Activated naive CD4-positive, alpha-beta T cell treated with anti-CD3 and anti-CD28 coated beads, Interleukin-2, amount 50 U/mL, for 16 hours (primary cell): ENCODE measurements at places on chromosomes 1 and 21.

DNA sequence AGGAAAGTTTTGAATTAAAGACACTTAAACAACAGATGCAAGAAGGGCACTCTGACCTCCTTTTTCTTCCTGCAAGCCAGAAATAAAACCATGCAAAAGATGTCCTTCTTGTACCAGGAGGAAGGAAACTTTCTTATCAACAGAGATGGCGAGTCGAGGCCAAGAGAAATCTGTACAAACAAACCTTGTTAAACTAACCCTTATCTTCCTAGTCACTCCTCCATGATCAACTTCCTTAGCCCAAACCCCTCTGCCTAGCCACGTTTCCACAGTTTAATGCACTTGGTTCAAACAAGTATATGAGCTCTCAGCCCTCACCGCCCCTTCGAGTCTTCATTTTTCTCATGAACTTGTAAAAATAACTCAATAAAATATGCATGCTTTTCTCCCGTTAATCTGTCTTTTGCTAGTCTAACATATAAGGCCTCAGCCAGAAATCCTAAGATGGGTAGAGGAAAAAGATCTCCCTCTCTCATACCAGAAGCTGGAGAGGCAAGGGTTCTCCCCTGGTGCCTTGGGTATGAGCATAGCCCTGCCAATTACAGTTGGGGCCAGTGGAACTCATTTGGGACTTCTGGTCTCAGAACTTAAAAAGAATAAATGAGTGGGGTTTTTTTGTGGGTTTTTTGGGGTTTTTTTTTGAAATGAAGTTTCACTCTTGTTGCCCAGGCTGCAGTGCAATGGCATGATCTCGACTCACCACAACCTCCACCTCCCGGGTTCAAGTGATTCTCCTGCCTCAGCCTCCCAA is 141.7 kb upstream of the SOD1 start:
- DNase-seq: no peak

- DNase-seq: no peak
Measured at GRCh38 chr1:160204526-160205241, 500 bp upstream of the PEA15 start.

- DNase-seq: no peak
Measured at GRCh38 chr1:198734323-198735008, 95.6 kb downstream of the PTPRC start.

- DNase-seq: no peak
Measured at GRCh38 chr1:94227624-94228023, 9.8 kb downstream of the ARHGAP29 start.

DNA sequence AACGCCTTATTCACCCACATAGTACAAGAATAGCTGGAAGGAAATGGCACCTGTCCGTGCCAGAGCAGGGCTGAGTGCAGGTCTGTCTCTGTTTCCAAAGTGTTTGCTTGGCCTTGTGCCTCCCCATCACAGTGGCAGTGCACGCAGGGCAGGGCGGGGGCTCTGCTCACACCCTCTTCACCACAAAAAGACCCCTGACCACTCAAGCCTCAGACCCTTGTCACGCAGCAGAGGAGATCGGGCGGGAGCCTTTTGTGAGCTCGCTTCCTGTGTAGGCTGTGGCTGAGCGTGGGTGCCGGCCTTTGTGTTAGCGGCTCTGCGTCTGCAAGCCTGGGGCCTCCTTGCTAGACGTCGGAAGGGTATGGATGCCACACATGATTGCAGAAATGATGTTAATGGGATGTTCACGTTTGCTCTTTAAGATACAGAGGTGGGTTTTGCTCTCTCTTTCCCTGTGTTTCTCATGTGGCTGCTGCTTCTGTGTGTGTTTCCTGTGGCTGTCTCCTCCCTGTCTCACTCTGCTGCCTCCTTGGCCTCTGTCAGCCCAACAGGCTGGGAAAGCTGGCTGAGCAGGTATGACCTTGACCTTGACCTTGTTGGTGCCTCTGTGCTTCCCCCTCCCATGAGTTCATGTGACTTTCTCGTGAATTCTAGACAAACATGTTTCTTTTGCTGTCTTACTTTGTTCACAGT is 45.4 kb downstream of the S100B start:
- peak; percentile 70 for DNase-seq

- DNase-seq: no peak
Measured at GRCh38 chr1:218748071-218748470, 402.9 kb downstream of the TGFB2 start.

GRCh38 chr1:54276617-54277450 is 76.9 kb downstream of the MRPL37 start:
- DNase-seq: no peak

GRCh38 chr1:183276386-183277080 is 90.5 kb downstream of the LAMC2 start:
- no peak for DNase-seq

DNA sequence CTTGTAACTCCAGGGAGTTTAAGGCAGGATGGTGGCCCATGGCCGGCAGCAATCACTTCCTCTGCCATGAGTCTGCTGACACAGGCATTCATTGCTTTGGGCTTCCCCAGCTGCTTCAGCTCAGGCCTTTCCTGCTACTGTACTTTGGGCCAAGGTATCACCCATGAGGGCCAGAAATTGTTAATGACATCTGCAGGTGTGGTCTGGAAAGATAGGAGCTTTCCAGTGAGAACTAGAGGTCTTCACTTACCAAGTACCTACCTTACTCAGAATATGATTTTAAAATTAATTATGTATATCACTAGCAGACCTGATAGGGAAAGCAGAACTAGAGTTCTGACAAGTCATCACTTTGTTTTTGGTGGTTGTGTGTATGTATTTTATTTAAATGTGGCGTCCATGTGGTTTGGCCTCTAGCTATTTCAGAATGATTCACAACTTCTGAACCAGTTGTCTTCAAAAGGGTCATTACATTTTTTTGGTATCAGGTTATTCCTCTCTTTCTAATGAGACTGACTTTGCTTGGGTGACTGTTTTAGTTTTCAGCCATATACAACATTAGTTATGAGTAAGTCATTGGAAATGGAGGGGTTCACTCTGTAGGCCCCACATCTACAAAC is 2.7 kb downstream of the RGL1 start:
- no peak for DNase-seq

DNA sequence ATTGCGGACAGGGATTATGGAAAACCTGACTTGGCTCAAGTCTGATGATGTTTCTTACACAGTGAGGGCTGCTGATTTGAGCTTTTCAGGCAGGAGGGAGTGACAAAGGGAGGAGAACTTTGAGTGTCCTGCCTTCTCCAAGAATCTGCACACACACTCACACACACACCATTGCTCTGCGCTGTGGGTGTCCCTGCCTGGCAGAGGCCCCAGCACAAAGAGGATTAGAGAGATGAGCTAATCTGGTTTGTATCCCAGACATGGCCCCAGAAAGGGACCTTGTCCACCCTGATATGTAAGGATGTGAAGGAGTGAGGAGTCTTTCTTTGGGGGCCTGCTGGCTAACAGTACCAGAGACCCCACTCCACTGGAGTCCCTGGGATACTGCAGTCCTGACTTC is 5.9 kb upstream of the WNT2B start:
- no peak for DNase-seq

- DNase-seq: no peak
Measured at GRCh38 chr1:228400692-228401454, 5.8 kb downstream of the TRIM11 start.

- DNase-seq: no peak
Measured at GRCh38 chr1:225899044-225899925, 10.3 kb upstream of the LEFTY1 start.

DNA sequence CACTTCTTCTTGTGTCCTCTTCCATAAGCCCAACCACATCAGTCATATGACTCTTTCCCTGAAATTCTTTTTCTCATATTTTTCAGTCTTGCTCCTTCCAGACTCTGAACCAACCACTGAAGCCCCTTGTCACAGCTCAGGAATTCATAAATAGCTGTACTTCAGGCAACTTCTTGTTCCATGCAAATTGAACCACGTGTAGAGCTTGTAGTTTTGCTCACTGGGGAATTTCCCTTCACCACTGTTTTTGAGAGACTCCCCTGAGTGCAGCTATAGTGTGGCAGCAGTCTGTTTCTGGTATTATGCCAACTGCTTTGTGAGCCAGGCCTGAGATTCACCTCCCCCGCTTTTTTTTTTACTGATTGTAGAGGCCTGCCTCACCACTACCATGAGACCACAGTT is 150.3 kb upstream of the SPAG17 start:
- DNase-seq: no peak

DNA sequence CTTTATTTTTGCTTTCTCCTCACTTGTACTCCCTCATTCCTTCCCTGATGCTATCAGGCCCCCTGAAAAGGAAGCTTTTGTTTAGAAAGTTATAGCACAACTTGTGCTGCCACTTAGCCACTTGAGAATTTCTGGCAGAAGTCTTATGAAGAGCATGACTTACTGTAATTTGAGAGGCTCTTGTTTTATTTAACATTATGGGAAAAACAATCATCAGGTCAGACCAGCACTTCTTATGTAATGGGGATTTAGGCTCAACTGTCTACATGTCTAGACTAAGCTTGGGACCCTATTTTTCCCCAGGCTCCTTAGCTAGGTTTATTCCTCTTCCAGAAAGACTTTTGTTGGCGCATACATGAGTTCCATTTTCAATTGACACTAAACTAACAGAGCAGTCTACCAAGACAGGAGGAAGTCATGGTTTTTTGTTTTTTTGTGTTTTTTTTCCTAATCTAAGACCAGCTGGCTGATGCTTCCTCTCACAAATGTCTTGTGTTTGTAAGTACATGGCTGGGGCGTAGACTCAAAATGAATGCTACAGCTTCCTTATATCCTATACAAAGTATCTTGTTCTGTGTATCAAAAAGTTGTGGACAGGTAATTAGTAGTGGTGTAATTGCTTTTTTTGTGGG is 31.5 kb downstream of the TNFSF4 start:
- DNase-seq: no peak

DNA sequence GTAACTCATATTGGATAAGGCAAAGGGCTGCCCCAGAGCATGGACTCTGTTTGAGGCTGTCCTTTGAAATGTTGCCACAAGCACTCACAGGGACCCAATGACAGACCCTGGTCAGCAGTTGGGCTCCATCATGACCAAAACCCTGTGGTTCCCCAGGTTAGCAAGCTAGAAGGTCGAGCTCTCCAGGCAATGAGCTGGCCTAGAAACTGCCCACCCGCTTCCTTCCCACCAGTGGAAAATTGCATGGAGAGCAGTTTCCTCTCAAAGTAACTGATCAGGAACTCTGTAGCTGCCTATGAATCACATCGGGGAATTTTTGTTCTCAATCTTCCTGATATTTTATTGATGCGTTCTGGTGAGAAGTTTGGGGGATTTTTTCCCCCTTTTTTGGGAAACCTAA is 52.8 kb downstream of the FHAD1 start:
- DNase-seq: no peak

DNA sequence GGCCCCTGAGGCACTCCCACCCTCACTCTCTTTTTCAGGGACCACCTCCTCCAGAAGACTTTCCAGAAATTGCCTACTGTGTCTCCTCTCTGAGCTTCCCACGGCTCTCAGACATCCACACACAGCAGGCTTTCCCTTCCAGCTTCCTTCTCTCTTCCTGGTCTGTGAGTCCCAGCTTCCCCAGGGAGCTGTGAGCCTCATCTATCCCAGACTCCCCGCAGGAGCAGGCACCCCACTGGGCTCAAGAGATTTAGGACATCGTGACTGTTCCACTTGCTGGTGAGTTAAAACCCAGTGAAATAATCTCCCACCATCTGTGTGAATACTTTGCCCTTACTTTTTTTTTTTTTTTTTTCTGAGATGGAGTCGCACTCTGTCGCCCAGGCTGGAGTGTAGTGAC is 22.0 kb upstream of the PRELP start:
- DNase-seq: no peak

DNA sequence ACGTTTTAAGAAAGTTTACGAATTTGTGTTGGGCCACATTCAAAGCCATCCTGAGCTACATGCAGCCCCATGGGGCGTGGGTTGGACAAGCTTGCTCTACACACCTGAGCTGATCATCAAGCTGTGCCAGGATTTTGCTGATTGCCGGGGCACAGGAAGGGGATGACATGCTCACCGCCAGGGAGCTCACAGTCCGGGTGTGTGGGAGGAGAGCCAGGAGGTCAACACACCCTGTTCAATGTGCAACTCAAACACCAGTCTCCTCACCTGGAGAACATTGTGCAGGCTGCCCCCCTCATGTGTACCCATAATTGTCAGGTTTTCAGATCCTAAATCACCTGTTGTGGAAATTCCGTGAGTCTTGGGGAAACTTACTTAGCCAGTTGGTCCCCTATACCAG is 969 bp downstream of the CYP4A11 start:
- no peak for DNase-seq

DNA sequence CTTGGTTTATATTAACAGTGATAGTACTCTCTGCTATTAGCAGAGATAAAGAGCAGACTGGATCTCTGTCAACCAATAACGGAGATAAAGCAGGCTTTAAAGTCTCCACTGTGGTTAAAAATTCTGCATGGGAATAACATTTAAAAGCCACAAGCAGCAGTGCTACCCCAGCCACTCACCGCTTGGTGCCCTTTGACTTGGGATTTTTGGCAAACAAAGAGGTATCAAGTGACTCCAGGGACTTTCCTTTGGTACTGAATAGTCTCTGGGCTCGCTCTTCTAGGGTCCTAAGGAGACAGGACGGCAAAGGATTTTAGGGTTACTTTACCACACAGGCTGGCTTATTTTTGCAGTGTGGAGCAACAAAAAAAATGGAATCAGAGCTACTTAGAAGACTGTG is 11.3 kb downstream of the SF3A3 start:
- DNase-seq: no peak

GRCh38 chr1:164382384-164382783 is 176.6 kb upstream of the PBX1 start:
- no peak for DNase-seq

GRCh38 chr1:54653036-54653435 is 11.4 kb downstream of the MROH7 start:
- no peak for DNase-seq

DNA sequence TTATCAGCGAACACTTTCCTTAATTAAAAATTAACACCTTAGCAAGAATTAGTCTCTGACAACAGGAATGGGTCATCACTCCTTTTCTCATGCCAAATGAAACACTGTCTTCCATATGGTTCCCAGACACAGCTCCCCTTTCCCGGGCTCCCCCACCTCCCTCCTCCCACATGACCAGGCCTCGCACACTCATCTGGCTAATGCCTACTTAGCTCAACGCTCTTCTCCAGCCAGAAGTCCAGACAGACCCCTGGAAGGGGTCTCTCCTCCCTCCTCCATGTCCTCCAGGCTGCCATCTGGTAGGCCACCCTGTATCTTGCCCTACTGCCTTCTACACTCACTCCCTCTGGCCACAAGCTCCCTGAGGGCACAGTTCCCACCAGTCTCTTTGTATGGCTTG is 39.9 kb downstream of the KCNC4 start:
- no peak for DNase-seq

GRCh38 chr1:101769520-101769919 is 227.2 kb downstream of the OLFM3 start:
- DNase-seq: no peak

GRCh38 chr1:30406996-30407864 is 316.2 kb downstream of the MATN1 start:
- DNase-seq: no peak

DNA sequence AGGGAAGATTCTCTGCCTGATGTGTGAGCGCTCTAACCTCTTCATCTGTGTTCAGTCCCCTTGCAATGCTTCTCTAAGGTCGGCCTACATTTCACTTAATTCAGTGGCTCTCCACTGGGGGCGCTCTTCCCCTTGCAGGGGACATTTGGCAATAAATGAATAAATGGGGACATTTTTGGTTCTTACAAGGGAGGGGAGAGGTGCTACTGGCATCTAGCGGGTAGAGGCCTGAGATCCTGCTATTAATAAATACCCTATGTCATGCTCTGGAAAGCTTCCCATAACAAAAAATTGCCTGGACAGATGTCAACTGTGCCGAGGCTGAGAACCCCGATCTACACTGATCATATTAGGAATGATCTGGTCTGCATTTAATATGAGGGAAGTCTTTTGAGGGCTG is 25.9 kb upstream of the DNAJC11 start:
- DNase-seq: peak; percentile 60

GRCh38 chr1:19676438-19676922 is 11.8 kb downstream of the HTR6 start:
- no peak for DNase-seq
